Epithelial cell of proximal tubule (primary cell): ENCODE measurements at places on chromosomes 2 and 18.

DNA sequence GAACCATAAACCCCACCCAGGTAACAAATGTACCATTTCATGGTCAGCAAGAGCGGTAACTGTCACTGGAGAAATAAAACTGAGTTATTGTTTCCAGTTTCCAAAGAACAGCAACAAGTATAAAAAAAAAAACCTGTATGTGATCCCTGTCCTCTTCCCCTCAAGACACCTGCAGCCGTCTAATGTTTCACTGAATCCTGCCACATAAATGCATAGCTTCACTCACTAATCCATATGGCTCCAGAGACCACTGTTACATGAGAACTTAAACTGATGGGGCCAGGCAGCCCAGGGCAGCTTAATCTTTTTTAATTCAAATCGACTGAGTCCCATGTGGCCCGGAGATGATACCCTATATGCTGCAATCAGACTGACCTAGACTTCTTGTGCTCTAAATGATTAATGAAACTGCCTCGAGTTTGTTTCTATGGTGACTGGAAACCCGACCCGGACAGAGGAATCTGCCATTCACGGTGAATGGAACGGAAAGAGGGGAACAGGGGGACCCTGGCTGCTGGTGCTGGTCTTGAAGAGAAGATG, 60.9 kb upstream of the SIX2 start:
- no peak for DNase-seq

GRCh38 chr2:141889788-141890187, 241.0 kb downstream of the LRP1B start:
- no peak for DNase-seq

DNA sequence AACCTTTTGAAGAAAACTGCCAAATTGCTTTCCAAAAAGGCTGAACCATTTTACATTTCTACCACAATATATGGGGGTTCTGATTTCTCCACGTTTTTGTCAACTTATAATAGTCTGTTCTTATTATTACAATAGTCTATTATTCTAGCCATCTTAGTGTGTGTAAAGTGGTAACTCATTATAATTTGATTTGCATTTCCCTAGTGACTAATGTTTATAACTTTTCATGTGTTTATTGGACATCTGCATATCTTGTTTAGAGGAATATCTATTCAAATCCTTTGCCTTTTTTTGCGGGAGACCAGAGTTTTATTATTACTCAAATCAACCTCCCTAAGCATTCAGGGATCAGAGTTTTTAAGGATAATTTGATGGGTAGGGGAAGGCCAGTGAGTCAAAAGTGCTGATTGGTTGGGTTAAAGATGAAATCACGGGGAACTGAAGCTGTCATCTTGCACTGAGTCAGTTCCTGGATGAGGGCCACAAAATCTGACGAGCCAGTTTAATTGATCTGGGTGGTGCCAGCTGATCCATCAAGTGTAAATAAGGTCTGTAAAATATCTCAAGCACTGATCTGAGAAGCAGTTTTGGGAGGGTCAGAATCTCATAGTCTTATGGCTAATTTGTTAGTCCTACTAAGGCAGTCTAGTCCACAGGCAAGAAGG, 303.4 kb upstream of the NCKAP5 start:
- no peak for DNase-seq

GRCh38 chr2:144963031-144963430, 443.1 kb upstream of the ZEB2 start:
- no peak for DNase-seq

DNA sequence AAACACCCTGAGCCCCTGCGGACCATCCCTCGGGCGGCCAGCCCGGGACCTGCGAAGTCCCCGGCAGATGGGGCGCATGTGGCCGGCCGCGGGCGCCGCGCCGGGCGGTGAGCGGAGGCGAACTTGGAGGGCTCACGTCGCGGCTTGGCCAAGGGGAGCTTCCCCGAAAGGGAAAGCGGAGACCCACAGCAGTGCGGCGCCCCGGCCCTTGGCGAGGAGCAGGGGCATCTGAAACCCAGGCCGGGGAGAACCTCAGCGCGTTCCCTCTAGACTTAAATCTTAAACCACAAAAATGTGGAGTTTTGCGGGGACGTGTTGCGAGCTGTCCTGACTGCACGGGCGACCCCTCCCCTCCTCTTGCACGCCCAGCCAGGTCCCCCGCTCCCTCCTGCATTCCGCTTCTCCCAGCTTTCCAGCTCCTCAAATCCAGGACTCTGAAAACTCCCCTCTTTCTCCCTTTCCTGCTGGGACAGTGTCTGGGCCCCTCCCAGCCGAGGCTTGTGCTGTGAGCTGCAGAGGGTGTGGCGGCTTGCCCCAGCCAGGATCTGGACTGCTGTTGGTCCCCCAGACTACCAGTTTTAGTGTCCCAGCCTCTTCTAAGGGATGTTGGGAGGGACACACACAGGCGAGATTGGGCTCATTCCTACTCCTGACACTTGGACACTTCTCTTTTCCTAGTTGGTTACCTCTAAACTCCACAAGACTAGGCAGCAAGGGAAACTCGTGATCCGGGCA, 1.3 kb downstream of the FMNL2 start:
- no peak for DNase-seq

DNA sequence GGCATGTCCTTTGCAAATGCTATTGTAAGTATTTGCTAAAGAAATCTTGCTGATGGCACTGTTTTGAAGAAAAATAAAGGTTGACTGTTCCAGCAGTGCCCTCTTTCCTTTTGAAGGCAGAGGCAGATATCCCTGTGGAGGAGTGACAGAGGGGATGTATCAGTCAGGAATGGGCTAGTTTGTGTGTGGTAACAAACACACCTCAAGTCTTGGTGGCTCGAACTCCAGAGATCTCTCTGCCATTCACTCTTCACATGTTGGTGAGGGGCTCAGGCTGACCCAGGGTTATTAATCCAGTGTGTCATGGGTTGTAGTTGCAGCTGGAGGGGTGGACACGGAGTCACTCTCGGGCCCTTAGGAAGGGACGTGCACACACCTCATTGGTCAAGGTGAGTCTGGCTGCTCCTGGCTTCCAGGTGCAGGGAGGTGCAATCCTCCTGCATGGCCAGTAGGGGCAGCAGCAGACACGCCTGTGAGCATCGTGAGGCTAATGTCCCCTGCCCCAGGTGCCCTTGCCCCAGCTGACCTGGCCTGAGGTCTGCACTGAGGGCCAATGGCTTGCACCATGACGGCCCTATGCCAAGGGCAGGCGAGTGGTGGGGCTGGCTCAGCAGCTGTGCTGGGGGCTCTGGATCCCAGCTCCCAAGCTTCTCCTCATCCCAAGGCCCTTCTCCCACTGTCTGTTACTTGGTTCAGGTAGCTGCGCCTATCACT, 146.5 kb downstream of the ASB1 start:
- no peak for DNase-seq

GRCh38 chr2:143140864-143141661, 11.8 kb downstream of the ARHGAP15 start:
- DNase-seq, result no peak

DNA sequence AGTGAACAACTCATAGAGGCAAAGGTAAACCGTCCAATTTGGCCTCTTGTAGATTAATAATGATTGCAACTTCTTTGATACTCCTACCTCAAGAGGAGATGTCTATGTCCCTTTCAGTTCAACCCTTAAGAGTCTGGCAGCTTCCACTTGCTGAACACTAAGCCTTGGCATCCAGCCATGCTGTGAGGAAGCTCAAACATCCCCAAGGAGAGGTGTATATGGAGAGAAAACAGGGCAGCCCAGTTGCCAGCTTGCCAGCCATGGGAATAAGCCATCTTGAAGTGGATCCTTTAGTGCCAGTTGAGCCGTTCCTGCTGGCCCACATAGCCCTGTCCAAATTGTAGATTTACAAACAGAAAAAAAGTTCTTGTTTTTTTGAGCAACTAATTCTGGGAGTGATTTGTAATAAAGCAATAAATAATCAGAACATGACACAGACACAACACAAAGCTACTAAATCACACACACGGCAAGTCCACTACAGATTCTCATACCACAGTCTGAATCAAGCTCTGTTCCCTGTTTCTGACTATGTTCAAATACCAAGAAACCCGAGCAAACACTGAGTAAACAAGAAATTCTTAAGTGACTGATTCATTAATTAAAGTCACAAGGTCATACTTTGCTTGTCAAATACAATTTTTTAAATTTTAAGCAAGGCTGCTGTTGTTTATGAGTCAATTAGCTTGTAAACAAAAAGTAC, 96.1 kb downstream of the PID1 start:
- no peak for DNase-seq

DNA sequence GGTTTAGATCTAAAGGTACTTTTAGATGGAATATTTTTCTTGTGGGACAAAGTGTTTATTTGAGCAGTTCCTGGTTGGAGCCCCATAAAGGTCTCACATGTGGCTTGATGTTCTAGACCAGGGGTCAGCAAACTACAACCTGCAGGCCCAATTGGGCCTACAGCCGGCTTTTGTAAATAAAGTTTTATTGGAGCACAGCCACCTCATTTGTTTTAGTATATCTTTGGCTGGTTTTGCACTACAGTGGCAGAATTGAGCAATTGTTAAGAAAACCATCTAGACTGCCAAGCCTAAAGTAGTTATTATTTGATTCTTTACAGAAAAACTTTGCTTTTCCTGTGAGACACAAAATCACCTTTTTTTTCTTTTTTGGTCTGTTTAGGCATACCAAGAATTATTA, 41.6 kb downstream of the NDC80 start:
- no peak for DNase-seq
